ENCODE measurements at places on chromosomes 1 and 21. TPM values are rescaled to one million over a fixed set of nuclear protein-coding genes. Genes with fewer than 3 reads are reported as not detected.
A peak's percentile ranks its signal among the peaks of the same experiment; 100 is the strongest.

Gene LCE3E
- not detected for polyA plus RNA-seq

Gene NBPF6
- polyA plus RNA-seq = not detected

GRCh38 chr1:55611123-55611522 is 396.0 kb upstream of the USP24 start:
- no peak for DNase-seq
- peaks cover 13% of the 10 kb centered on the region for H3K36me3 ChIP-seq
- peaks cover 10% of the 10 kb centered on the region for H3K27me3 ChIP-seq
- H3K27ac ChIP-seq = no peak overlapping the region
- no peaks in the 10 kb centered on the region for H3K4me1 ChIP-seq

DNA sequence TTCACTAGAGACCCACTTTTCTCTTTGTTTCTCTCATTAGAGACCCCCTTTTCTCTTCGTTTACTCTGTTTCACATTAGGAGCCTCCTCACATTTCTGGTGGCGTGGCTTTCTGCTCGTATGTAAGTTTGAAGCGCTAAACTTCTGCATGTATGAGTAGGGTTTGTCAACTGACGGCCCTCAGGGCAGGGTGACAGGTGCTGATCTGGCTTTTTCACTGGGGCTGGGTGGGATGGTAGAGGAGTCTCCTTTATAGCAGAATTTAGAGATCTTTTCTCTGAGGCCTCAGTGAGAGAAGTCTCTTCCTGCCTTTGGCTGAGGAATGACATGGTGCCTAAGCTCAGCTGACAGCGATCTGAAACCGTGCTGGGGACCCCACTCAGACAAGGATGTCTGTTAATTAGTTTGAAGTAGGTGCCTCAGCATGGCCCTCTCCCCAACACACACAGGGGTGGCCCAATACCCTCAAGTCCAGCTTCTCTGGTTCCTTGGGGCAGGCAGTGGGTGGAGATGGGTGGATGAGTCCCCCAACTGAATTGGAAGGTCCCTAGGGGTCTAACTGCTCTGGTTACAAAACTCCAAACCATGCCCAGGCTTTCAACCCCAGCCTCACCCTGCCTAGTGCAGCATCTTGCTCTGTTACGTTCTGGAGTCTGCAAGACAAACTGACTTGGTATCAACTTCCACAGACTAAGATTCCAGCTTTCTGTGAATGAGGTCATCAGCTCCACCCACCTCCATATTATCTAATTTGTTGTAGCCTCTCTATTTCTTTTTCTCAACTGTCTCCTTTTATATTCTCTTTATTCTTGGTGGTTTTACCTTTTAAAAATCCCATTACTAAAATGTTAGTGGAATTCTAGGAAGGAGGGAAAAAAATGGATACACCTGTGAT is 3.2 kb downstream of the SLC1A7 start:
- H3K4me1 ChIP-seq = no peaks in the 10 kb centered on the region
- peaks cover 13% of the 10 kb centered on the region for H3K36me3 ChIP-seq
- no peak for DNase-seq
- H3K27me3 ChIP-seq = no peaks in the 10 kb centered on the region
- no peak overlapping the region for H3K4me3 ChIP-seq

- H3K27me3 ChIP-seq = no peaks in the 10 kb centered on the region
- no peak overlapping the region for H3K4me3 ChIP-seq
- DNase-seq = no peak
- H3K27ac ChIP-seq = no peak overlapping the region
- H3K4me1 ChIP-seq = no peaks in the 10 kb centered on the region
- H3K36me3 ChIP-seq = peaks cover 13% of the 10 kb centered on the region
These were observed 21.5 kb upstream of the SCYL3 start for GRCh38 chr1:169915150-169915549.

- no peak for DNase-seq
- no peak overlapping the region for H3K27ac ChIP-seq
- H3K4me1 ChIP-seq = no peaks in the 10 kb centered on the region
- no peaks in the 10 kb centered on the region for H3K27me3 ChIP-seq
- H3K4me3 ChIP-seq = no peak overlapping the region
These were observed 24.5 kb upstream of the TBX19 start for GRCh38 chr1:168256164-168256563.

GRCh38 chr1:201774224-201774982 is 54.6 kb upstream of the IPO9 start:
- H3K4me1 ChIP-seq = no peaks in the 10 kb centered on the region
- peaks cover 7% of the 10 kb centered on the region for H3K36me3 ChIP-seq
- DNase-seq = no peak
- no peaks in the 10 kb centered on the region for H3K27me3 ChIP-seq

DNA sequence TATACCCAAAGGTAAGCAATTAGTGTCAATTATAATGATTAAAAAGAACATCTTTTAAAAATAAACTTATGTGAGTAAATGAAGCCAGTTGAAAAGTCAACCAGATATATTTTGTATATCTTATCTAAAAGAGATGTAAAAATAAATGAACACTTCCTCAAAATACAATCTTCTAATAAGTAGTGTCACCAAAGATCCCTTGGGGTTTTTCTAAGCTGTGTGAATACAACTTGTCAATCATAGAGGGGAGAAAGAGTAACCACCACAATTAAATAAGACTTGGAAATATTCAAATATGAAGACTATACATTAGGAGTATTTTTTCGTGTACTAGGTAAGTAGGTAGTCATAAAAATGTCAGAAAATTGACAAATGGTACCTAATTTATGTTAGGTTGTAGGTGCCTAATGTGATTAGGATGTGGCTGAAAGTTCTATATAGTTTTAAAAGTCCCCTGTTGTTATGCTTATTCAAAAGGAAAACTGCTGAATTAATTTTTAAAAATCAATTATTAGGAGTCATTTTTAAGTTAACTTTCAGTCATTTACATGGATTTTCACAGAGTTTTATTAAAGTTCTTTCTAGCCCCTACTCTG is 72.6 kb downstream of the RASAL2 start:
- no peak overlapping the region for H3K27ac ChIP-seq
- H3K4me3 ChIP-seq = no peak overlapping the region
- H3K27me3 ChIP-seq = peaks cover 4% of the 10 kb centered on the region
- no peaks in the 10 kb centered on the region for H3K4me1 ChIP-seq
- no peaks in the 10 kb centered on the region for H3K36me3 ChIP-seq
- DNase-seq = no peak

GRCh38 chr1:212794561-212795014 is 2.9 kb downstream of the TATDN3 start:
- peaks cover 5% of the 10 kb centered on the region for H3K36me3 ChIP-seq
- H3K27ac ChIP-seq = peak overlapping the region; percentile 52
- H3K4me3 ChIP-seq = peak overlapping the region; percentile 88
- peaks cover 79% of the 10 kb centered on the region for H3K4me1 ChIP-seq

DNA sequence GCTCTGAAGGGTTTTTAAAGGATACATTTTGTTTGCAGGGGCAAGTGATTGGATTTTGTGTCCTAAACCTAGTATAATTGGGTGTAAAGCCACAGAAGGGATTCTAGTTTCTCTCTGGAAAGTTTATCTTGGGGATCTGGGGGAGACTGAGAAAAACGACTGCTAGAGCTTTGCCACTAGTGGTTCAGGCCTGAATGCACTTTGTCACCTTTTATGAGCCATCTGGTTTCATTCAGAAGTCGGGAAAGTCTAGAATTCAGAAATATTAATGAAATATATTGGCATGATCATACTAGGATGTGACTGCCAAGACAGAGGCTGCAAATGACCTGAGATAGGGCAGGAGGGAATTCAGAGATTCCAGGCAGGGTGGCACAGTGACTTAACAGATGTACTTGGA is 111.5 kb upstream of the KCNK2 start:
- DNase-seq = no peak
- no peaks in the 10 kb centered on the region for H3K4me1 ChIP-seq
- H3K36me3 ChIP-seq = no peaks in the 10 kb centered on the region
- H3K27ac ChIP-seq = no peak overlapping the region
- no peak overlapping the region for H3K4me3 ChIP-seq

DNA sequence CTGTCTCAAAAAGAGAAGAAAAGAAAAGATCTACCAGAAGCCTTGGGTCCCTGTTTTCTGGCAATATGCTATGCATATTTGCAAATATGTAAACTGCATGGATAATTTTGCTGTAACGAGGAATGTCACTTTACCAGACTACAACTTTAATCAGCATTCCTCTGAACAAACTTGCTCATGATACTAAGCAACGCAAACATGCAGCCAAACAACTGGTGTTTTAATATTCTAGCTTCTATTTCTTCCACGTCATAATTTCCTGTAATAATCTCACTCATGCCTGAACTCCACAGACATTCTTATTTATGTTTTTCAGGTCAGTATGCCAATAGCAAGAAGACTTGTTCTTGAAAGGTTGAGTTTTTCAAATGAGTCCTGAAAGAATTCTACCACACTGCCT is 114.1 kb downstream of the SIM2 start:
- H3K27ac ChIP-seq = no peak overlapping the region
- DNase-seq = no peak
- no peaks in the 10 kb centered on the region for H3K4me1 ChIP-seq
- no peak overlapping the region for H3K4me3 ChIP-seq
- no peaks in the 10 kb centered on the region for H3K36me3 ChIP-seq

GRCh38 chr1:235275836-235276235 is 52.1 kb downstream of the ARID4B start:
- peaks cover 56% of the 10 kb centered on the region for H3K4me1 ChIP-seq
- no peaks in the 10 kb centered on the region for H3K27me3 ChIP-seq
- H3K4me3 ChIP-seq = peak overlapping the region; percentile 29
- peak overlapping the region; percentile 93 for H3K27ac ChIP-seq
- no peak for DNase-seq

- H3K4me3 ChIP-seq = no peak overlapping the region
- H3K36me3 ChIP-seq = no peaks in the 10 kb centered on the region
- no peak for DNase-seq
- H3K27me3 ChIP-seq = peaks cover 24% of the 10 kb centered on the region
- no peak overlapping the region for H3K27ac ChIP-seq
These were observed 126.7 kb upstream of the CACHD1 start for GRCh38 chr1:64343105-64343822.

GRCh38 chr1:41799723-41800122 is 119.0 kb downstream of the HIVEP3 start:
- no peaks in the 10 kb centered on the region for H3K27me3 ChIP-seq
- H3K36me3 ChIP-seq = no peaks in the 10 kb centered on the region
- no peak for DNase-seq
- H3K27ac ChIP-seq = peak overlapping the region; percentile 34

All from naive B cell (primary cell).